Aorta (tissue), 5 donors: ENCODE measurements at places on chromosomes 16 and 17. TPM values are rescaled to one million over a fixed set of nuclear protein-coding genes. Genes with fewer than 3 reads are reported as not detected.
A peak's percentile ranks its signal among the peaks of the same experiment; 100 is the strongest.

DNA sequence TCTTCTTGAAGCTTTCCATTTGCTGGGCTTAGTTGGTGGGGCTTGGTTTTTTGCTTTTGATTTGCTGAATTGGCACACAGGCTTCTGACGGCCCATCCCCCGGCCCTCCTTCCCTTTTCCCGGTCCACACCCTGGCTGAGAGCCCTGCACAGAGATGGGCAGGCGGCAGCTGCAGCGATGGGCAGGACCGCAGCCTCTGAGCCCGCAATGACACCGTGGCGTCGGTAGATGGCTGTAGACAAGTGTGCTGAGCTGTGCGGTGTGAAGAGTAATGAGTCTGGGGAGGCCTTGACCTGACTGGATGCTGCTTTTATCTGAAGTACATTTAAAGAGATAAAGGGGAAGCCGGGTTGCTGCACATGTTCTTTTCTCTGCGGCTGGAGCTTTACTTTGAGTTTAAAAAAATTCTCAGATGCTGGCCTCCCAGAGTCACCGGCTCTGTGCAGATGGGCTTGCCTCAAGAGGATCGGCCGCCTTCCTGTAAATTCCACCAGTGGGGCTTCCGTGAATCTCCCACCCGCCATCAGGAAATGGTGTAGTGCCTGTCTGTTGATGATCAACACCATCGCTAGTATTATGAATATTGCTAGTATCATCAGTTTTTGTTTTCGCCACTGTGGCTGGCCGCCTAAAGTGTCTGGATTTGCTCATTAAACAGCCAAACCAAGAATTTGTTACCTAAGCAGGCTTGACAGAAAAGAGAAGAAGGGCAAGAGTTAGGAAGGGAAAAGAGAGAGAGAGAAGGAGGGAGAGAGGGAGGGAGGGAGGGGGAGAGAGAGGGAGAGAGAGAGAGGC, 245.6 kb upstream of the RBFOX1 start:
- no peak for DNase-seq

- no peak for DNase-seq
These were observed 419 bp downstream of the GLIS2 start for GRCh38 chr16:4316108-4316863.

DNA sequence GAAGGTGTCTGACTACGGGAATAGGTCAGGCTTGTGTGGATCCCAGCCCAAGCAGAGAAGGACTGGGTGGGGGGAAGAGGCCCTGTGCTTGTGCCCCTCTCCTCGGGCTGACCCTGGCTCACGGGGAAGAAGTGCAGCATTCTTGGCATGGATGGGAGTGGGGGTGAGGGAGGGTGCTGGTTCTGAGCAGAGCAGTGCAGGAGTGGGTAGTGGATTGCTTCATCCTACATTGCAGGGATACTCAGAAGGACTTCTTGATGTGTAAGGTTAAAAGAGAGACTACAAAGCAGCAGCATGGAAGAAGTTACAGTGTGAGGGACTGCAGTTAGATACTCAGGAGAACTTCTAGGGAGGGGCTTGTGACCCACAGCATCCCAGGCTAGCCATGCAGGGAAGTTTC, 2.1 kb downstream of the ARHGAP23 start:
- DNase-seq: no peak

- DNase-seq: no peak
These were observed 13.8 kb downstream of the HEATR3 start for GRCh38 chr16:50079397-50080140.

GRCh38 chr16:51592001-51592501, 441.0 kb upstream of the SALL1 start:
- DNase-seq: no peak

DNA sequence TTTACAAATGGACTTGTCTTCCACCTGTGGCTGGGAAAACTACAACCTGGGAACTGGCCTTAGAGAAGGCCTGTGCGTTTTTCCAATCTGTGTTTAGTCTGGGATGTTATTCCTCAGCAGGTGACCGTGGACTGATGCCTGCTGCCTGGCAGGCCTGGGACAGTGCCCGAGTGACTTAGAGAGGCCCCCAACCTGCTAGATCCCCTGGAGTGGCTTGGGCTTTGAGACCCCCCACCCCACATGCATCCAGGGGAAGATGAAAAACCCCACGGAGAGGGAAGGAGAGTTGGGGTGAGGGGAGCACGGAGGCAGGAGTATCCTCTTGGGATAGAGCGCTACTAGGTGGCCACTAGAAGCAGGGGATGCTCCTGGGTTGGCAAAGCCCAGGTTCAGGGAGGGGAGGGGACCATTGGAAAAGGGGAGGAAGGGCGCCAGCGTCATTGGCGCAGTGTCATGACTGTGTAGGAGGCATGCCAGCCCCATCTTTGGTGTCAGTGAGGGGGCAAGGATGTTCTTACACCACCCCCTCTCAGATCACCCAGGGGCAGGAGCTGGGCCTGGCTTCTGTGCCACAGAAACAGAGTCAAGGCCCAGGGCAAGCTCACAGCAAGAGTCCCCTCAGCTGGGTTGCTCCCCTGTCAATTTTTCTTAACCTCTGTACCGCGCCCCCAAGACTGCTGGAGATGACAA, 54.1 kb downstream of the MEAK7 start:
- peak; percentile 46 for DNase-seq

DNA sequence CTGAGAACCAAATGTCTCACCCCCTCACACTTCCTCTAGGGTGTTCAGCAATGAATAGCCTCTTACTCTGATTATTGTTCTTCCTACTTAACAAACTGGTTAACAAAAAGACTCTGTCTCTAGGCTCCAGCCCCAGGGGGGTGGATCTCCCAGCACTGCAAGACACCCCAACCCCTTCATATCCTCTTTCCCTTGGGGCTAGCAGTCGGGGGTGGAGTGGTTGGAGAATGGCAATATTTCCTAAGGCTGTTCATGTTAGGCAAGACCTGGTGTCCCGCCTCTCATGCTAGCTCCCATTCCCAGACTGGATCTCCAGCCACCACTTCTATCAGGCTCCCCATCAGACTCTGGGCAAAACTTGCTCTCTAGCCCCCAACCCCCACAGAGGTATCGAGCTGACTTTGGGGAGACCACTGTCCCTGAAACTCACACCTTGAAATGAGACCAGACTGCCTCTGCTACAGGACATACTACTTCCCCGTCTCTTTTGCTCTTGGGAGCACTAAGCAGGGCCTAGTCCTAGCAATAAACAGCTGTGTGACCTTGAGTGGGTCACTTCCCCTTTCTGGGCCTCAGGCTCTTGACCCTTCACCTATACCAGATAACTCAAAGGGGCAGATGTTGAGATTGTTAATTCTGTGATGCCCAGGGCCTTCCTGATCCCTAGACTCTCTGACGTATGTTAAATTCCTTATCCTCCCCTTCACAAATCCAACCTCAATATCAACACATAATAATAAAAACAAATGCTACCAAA, 2.4 kb downstream of the SLC25A35 start:
- DNase-seq: no peak

GRCh38 chr17:9860851-9861250, 35.1 kb downstream of the GLP2R start:
- no peak for DNase-seq

DNA sequence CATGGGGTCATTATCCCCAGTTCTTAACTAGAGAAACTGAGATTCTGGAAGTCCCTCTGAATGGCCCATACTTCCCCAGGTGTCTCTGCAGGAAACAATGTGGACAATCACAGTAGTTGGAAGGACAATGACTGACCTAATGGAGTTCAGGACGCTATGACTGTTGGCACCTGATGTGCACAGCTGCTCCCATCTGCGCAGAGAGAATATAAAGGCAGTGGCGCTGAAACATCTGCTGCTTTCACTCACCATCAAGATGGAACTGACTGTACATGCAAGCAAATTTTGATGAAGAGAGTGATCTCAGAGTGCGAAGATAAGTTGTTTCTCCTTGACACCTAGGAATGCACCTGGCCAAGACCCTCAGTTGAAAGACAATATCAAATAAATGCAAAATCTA, 395.7 kb upstream of the ASIC2 start:
- DNase-seq: no peak

- DNase-seq: no peak
These were observed 42.3 kb upstream of the MED9 start for GRCh38 chr17:17434477-17434876.

- no peak for DNase-seq
These were observed 12.4 kb upstream of the HEATR6 start for GRCh38 chr17:60091109-60091508.

GRCh38 chr16:68778551-68779231, 41.6 kb downstream of the CDH1 start:
- no peak for DNase-seq

GRCh38 chr16:30692396-30693064, 6.4 kb upstream of the SRCAP start:
- DNase-seq: no peak

GRCh38 chr17:50471009-50471905, 2.6 kb upstream of the CHAD start:
- DNase-seq: no peak

GRCh38 chr17:73126716-73127473, 34.4 kb upstream of the SLC39A11 start:
- DNase-seq: no peak

DNA sequence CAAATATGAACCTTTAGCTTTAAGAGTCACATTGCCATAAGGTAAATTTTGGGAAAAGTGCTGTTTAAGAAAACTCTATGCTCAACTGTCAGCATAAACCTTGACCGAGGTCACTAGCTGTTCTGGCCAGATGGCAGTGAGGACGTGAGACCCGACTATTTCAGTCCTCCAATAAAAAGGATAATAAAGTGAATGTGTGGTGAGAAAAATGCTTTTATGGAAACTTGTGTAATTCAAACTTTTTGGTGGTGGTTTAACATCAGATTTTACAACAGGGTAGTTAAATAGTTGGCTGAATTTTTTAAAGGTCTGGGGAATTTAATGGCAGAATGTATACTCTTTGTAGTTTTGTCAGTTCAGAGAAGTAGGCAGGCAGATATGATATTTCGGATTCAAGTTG, 391.1 kb downstream of the PMP22 start:
- DNase-seq: no peak

DNA sequence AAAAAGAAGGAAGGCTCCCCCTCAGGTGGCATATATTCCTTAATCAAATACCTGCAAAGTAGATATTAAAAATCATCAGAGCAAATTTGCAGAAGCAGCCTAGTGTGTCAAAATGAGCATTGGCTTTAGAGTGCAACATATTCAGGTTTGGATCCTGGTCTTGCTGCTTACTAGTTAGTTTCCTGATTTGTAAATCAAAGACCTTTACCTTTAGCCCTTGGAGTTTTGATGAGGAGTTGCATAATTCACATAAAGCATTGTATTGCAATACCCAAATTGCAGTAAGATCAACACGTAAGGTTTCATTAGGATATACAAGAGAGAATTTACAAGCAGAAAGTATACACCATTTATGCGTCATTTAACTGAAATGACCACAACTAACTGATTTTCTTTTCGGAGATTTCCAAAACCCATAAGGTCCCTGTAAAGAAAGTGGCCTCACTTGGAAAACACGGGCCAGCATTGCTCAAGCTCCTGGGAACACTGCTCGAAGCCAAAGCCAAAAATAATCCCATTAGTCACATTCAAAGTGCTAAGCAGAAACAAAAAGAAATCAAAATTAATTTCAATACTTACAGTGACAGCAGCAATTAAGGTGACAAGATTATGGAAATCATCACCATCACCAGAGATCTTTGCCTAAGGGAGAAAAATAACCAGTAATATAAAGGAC, 415.9 kb upstream of the ERCC4 start:
- DNase-seq: no peak

- DNase-seq: no peak
These were observed 4.2 kb downstream of the ITGAE start for GRCh38 chr17:3796822-3797170.

DNA sequence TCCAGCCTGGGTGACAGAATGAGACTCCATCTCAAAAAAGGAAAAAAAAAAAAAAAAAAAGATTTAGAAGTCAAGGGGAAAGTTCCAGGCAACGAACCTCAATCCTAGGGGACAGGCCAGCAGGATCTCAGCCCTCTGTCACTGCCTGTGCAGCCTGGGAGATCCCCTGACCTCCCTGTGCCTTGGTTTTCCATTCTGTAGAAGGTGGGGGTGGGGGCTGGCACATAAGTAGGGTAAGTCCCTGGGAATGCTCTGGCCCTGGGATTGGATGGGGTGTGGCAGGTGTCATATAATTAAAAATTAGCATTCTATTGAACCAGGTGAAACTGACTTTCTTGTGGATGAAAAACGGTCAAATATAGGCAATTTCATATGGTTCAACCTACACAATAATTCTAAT, 90.5 kb downstream of the C16orf78 start:
- DNase-seq: no peak

- no peak for DNase-seq
These were observed 267.7 kb downstream of the FTO start for GRCh38 chr16:53971616-53972015.

- no peak for DNase-seq
These were observed 26.2 kb downstream of the TNFRSF13B start for GRCh38 chr17:16945663-16946218.

GRCh38 chr17:50534222-50534978, 1.9 kb downstream of the EPN3 start:
- DNase-seq: no peak

DNA sequence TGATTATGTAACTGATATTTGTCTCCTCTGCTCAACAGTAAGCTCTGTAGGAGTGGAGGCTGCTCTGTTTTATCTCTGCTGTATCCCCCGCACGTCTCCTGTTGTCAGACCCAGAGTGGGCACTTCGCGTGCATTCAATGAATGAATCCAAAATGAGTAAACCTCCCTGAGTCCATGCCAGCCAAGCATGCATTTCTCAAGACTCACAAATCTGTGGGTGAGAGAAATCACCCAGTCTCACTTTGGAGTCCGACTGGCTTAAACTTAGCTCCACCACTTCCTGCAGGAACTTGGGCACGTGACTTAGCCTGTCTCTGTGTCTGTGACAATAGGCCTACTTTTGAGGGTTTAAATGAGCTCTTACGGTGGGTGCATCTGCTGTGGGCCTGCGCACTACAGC, 3.7 kb downstream of the PNPO start:
- DNase-seq: no peak

GRCh38 chr17:50475362-50475761, 3.3 kb upstream of the RSAD1 start:
- no peak for DNase-seq

DNA sequence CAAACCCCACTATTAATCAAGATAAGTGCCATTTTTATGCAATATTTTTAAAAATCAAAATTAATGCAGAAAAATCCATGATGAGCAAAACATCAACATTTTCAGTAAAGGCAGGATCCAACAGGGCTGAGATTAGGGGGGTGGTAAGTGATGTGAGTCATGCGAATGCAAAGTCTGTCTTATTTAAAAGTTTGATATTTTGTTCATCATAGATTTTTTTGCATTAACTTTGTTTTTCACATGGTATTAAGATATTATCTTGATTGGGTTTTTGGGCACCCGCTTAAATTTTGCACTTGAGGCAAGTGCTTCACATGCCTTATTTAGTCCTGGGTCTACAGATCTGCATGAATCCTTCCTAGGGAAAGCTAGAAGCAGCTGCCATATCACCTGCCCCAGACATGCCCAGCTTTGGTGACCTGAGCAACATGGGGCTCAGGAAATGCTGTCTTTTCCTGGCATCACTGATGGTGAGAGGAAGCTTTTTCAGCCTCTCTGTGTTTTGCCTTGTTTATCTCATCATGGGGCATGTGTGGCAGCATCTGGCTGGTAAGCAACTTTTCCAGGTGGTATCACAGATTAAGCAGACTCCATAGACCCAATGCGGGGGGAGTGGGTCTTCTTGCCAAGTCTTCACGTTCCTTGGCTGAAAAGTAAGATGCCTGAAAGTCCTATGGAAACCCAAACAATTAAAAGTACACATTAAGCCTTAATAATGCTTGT, 57.6 kb upstream of the NFAT5 start:
- DNase-seq: no peak

Gene NDEL1
- 135 TPM for total RNA-seq

Gene PABPN1L
- not detected for total RNA-seq

Gene SNX20
- 5.0 TPM for total RNA-seq

Gene NPIPA2
- 12.7 TPM for total RNA-seq

Gene CLUH
- 35.1 TPM for total RNA-seq

Gene SPNS2
- total RNA-seq: 56.2 TPM

Gene HS3ST3B1
- 1.3 TPM for total RNA-seq

Gene ALDOA
- total RNA-seq: 861 TPM
